Stimulated activated CD8-positive, alpha-beta memory T cell treated with anti-CD3 and anti-CD28 coated beads, Interleukin-15, amount 100 ng/mL, for 48 hours (primary cell): ENCODE measurements at places on chromosomes 7 and 10.

- DNase-seq, result no peak
Measured at GRCh38 chr10:5645944-5646617, 20.3 kb downstream of the ASB13 start.

GRCh38 chr7:135164357-135165061 lies 6.0 kb downstream of the CYREN start:
- DNase-seq, result no peak

- no peak for DNase-seq
Measured at GRCh38 chr10:29734962-29735627, 100.3 kb upstream of the SVIL start.

DNA sequence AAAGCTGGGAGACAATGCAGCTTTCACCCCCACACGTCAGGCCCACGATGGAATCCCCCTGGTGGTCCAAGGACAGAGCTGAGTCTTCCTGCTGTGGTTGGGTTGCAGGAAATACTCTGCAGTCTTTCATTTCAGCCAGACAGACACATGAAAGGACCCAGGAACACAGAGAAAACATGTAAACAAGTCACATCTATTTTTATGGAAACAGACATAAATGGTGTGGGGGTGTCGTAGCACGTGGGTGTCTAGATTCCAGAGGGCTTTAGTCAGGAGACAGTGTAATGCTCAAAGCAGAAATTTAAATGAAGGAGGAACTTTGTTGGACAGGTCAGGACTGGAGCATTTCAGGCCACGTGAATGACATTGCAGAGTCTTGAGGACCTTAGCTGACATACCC lies 444.6 kb downstream of the SUGCT start:
- no peak for DNase-seq

- DNase-seq, result no peak
Measured at GRCh38 chr10:30573721-30574431, 55.7 kb downstream of the LYZL2 start.

DNA sequence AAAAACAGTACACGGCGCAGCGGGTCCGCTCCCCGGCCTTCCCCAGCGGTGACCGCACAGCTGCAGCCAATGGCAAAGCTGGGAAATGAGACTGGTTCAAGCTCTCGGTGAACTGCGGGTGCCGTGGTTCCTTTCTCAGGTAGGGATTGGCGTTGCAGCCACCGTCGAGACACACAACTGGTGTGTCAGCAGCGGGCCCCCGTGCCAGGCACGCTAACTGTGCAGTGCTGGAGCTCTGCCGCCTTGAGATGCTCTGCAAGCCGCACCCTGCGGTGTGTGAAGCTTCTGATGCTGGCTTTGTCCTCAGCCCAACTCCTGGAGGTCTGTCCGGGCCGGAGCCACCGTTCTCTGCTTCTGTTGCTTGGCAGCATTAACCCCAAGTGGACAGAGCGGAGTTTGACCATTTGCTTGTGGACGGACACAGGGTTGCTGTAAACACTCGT lies 20.6 kb upstream of the NKX6-2 start:
- DNase-seq, result no peak

- DNase-seq, result no peak
Measured at GRCh38 chr7:130037703-130038102, 13.5 kb downstream of the ZC3HC1 start.

GRCh38 chr7:54188843-54189242 lies 353.3 kb upstream of the VSTM2A start:
- DNase-seq, result no peak

DNA sequence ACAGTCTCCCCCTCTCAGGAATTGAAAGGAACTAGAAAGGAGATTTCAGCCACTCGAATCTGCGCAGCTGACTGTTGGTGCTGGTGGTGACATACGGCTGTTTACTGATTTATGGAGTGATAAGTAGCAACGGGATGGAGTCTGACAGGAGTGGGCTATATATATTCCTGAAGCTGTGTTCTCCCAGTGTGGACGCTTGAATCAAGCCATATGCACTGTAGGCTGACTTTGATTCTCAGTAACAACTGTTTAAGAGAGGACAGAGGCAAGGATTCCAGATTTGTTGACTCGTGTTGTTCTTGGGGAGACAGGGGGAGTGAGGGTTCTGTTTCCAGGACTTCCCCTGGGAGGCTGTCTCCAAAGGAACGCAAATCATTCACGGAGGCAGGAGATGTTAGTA lies 260.1 kb upstream of the AUTS2 start:
- DNase-seq, result no peak
